Foreskin keratinocyte (primary cell): ENCODE measurements at places on chromosomes 4 and X.

- no peak for DNase-seq
Measured at GRCh38 chrX:80207327-80207726, 192.8 kb downstream of the TBX22 start.

DNA sequence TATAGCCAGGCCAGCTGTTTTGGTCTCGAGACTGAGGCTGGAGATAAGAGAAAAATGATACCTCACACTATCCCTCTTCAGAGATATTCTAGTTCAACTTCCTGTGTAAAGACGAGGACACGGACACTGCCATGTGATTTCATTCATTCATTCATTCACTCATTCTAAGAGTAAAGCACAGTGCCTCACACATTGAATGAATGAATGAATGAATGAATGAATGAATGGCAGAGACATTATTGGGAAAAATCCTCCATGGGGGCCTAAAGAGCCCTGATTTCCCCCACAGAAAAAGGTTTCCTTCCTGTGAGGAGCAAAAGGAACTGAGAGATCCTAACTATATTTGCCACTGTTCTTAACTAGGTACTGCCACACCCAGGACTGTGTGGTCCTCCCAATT is 183.4 kb upstream of the MAP3K15 start:
- no peak for DNase-seq

DNA sequence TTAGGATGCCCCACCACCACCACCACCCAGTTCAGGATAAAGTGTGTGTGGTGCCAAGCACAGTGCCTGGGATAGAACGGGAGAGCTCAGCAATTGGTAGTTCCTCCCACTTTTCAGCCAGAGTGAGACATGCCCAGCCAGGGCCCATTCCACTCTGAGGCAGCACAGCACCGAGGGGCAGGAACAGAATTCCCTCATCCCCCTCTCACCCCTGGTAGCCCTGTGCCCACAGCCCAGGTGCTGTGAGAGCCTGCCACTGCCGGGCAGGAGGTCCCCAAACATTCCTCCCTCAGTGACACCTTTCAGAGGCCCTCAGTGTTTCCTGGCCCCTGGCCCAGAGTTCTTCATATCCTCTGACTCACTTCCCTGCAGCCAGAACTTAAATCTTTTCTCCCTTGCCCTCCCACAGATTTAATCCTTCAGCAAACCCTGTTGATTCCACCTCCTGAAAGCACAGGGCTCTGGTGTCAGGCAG is 8.1 kb downstream of the RIPPLY1 start:
- peak; percentile 71 for DNase-seq

DNA sequence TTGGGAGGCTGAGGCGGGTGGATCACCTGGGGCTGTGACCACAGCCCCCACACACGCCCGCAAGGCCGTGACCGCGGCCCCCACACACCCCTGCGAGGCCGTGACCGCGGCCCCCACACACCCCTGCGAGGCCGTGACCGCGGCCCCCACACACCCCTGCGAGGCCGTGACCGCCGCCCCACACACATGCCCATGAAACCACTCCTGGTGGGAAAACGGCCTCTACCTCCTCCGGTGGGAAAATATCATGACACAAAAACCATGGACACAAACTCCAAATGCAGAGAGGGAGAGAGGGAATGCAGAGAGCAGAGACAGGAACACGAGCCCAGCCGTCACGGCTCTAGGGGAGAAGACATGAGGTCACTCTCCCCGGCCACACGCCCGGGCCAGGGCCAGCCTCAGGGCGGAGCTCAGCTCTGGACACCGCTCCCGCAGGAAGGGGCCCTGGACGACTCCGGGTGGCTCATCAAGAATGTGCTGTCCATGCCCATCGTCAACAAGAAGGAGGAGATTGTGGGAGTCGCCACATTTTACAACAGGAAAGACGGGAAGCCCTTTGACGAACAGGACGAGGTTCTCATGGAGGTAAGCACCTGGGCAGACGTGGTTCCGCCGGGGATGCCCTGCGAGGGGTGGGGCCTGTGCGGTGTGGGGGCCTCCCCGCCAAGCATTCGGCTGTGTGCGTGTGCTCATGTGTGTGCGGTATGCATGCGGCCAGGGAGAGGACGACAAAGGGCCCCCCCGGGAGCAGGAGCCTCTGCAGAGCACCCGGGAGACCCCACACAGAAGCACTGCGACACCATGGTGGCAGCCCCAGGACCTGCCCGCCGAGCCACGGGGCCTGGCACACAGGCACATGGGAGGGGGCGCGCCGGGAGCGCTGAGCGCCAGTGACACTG is 17.4 kb downstream of the ATP5ME start:
- no peak for DNase-seq

DNA sequence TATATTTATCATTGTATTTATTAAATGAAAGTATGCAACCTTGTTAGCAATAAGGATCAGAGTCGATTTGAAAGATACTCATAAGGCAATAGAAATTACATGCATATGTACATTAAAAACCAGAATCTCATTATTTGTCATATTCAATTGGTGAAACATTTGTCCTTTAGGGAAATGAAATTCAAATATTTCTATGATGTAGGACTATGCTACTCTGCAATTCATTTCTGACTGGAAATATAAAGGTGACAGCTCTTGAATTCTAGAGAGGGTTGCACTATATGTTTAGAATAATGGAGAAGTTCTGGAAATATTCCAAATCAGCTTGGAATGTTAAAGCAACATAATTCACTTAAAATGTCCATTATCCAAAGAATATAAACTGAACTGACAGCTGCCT is 1519.8 kb downstream of the ARAP2 start:
- no peak for DNase-seq

DNA sequence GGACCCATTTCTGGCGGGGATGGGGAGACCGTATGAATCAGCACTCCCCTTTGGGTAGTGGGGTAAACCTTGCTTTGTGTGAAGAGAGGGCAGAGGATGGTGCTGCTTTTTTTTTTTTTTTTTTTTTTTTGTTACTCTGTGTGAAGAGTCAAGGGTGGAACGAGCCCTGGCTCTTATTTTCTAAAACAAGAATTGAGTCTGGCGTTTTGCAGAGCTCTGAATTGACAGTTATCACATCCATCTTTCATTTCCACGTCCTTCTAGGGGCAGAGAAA is 1.2 kb downstream of the SLAIN2 start:
- no peak for DNase-seq

DNA sequence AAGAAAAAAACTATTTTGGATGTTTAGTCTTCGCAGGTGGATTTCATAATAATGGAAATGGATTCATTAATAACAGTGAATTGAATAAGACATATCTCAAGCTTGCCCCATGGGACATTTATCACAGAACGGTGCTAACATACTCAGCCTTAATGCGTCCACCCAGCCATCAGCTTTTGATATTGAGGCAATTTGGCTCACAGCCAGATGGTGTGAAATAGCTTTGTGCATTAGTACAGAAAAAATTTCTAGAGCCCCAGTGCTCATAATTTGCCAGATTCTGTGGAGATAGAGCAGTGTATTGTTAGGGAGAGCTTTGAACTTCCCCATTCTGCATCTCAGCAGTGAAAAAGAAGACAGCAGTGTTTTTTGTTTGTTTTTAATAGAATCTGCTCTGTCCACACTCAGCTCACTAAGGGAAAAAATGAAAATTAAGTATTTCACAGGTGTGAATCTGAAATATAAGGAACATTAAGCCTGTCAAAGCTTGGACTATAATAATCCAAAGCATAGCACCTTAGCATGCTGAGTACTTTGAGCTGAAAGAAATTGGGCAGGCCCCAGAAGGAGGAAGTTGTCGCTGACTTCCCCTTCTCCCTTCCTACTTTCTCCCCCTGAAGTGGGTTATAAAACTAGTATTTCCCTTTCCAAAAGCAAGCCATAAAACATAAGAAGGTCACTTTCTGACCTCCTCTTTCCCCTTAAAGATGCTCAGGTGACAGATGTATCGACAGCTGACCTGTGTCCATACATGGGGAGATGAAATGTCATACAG is 295.8 kb downstream of the MAGEB5 start:
- DNase-seq = no peak

GRCh38 chr4:142840516-142841123 is 5.5 kb downstream of the INPP4B start:
- no peak for DNase-seq

- no peak for DNase-seq
Measured at GRCh38 chr4:94744850-94745249, 12.9 kb upstream of the BMPR1B start.

DNA sequence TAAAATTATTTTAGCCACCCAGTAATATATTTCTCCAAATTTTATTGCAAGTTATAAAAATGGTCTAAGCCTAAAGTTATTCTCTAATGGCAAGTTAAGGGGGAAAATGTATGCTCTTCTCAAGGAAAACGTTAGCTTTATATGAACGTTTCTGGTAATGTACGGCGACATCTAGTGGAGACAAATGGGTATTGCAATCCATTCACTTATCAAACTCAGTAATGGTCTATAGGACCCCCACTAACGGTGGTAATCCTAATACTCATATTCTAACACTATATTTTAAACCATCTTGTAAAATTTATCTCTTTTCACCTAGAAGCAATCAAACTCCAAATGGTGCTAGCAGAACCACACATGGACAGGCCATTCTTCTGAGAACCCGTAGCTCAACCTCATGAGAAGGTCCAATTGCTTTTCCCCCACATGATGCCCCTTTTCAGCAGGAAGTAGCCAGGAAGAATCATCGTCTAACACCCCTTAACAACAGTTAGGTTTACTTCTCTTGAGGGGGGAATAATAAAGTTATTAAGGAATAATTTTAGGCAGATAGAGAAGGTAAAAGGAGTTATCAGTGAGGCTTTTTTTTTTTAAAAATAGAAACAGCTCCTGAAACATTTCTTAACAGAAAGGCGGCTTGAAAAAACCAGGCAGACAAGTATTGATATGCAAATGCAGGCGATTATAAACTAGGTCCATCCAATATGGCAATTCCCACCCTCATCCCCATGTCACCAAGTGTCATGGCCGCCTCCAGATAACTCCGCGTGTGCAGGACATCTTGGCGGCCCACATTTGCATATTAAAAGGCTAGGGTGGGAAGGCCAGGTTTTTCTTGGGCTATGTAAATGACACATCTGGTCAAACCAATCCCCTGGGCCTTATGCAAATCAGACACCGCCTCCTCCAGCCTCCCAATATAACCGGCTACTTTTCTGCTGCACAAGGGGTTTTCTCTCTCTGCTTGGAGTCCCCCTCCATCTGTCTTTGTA is 35.0 kb downstream of the NUDT11 start:
- DNase-seq = no peak

- DNase-seq = no peak
Measured at GRCh38 chrX:7568130-7568529, 274.8 kb upstream of the VCX start.

- DNase-seq = no peak
Measured at GRCh38 chr4:119897260-119897659, 169.4 kb downstream of the MAD2L1 start.

- peak; percentile 79 for DNase-seq
Measured at GRCh38 chr4:67713529-67714247, 12.7 kb upstream of the UBA6 start.

GRCh38 chr4:97235521-97235920 is 907.8 kb downstream of the STPG2 start:
- DNase-seq = no peak

GRCh38 chrX:69228732-69229131 is 63.5 kb upstream of the PJA1 start:
- DNase-seq = no peak

- no peak for DNase-seq
Measured at GRCh38 chr4:109126856-109127255, 175.6 kb downstream of the COL25A1 start.

DNA sequence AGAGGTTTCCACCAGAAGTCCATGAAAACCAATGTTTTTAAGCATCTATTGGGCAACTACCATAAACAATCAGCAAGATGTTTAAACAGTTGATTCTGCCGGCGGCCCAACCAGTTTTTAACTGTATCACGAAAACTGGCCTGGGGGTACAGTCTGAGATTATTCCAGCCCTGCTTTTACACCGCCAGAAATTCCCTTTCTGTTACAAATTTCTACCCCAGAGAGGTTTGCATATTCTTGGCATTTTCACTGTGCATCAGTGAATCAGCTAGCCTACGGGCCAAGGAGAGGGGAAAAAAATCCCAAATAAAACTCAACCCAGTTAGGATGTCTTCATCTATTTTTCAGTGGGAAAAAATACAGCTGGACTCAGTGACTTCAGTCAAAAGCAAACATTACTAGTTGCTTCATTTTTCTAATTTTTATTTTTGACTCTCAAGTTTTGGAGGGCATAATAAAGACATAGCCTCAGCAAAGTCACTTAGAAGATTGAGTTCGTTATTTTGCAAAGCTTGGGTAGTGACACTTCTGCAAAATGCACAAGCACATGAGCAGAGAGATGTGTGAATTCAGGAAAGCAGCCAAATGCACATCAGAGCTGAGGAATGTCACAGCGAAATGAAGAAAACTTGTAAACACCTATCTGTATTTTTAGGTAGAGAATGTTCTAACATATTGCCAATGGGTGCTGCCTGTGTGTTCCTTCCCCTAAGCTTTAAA is 167.8 kb upstream of the GK2 start:
- DNase-seq = no peak

DNA sequence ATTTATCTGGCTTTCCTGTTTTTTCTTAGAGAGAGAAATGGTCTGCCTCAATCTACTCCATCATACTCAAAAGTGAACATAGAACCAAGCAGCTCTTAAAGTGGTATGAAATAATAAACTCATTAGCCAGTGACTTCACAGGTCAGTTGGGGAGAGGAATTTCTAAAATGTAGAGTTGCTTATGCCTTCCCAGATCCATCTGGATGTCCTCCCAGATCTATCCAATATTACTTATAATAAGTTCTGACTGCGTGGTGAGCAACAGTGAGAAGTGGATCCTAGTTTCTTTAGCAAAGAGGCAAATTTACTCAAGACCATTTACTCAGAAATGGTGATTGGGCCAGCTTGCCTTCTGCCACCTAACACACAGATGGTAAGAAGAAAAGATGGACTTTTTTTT is 748.0 kb downstream of the PCDH18 start:
- no peak for DNase-seq
